ENCODE measurements at places on chromosomes 12 and 14.

- no peak for DNase-seq
Observed at GRCh38 chr12:102430661-102431060, 49.7 kb downstream of the IGF1 start.

DNA sequence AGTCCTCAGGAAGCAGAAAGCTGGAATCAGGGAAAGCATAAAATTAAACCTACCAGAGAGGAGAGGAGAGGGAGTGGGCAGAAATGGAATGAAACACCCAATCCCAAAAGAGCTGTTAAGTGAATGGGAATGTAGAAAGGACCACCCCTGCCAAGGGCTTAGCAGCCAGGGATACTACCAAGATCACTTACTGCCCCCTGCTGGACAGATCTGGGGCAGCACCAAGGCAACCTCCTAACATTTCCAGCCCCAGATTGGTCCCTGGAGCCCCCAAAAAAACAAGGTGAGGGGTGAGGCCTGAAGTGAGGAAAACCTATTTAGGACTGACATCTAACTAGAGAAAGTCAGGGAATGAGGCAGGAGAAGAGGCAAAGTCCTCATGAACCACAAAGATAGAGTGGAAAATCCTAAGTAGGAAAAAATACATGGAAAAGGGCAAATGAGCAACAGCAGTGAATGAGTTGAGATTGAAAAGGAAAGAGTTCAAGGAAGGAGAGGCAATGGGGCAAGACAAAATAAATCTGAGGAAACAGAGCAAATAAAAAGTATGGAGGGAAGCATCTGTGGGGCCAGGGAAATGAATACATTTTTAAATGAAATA, 11.2 kb upstream of the FKBP11 start:
- DNase-seq, result peak; percentile 80

DNA sequence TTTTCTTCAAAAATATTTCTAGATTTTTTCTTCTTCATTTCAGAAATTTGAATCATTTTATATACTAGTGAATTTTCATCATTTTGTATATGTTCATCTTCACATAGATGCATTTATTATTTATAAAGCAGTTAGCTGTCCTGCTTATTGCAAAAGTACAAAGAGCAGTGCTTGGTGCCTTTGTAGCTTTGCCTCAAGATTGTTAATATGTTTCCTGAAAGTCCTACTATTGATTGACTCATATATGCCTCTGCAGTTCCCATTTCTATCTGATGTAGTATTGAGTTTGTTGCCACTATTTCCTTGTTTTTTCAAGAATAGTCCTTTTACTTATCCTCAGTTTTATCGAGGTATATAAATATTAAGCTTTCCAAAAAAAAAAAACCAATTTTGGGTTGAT, 89.7 kb downstream of the PDE3A start:
- DNase-seq, result no peak

DNA sequence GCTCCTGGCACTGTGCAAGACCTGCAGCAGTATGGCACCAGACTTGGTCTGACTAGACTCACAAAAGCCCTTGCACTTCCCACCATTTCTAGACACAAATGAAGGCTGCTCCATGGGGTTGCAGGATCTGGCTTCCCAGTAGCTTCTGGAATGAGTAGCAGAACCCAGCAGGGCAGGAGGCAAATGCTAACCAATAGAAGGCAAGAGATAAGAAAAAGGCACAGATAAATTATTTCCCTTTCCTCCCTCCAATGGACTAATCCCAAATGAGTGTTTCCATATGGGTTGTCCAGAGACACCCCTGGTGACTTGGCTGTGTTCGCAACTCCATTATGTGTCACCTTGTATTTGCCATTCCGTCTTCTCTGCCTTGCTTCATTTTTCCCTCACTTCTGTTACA, 49.7 kb downstream of the KIF21A start:
- no peak for DNase-seq

GRCh38 chr12:72141381-72141780, 130.8 kb upstream of the TRHDE start:
- DNase-seq, result no peak

DNA sequence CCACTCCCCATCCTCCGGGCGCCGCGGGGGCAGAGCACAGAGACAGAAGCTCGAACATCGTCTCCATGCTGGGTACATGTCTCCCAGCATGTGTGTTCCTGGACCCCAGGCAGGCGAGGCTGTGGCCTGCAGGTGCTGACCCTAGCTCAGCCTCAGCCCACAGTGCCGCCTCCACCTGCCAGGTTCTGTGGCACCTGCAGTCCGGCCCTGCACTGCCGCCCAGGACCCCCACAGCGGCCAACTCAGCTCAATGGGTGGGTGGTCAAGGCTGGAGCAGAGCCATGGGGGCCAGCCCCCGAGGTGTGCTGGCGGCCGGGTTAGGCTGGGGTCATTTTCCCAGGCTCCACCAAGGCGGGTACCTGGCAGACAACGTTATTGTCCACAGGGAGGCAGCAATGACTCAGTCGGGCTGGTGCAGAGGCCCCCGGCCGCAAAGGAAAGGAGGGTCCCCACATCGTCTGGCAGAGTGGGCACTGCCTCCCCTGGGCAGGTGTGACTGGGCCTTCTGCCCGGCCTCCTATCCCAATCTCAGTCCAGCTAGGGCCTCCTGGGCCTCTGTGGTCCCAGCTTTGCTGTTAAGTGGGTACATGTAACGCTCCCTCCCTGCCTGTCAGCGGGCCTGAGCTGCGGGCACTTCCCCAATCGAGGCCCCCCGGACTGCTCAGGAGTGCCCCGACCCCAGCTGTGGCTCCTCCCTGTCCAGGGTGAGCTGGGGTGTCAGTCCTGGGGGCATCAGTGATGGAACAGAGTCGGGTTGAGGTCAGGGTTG, 20.2 kb upstream of the NUDT14 start:
- DNase-seq, result no peak

- DNase-seq, result no peak
Observed at GRCh38 chr14:88477513-88478250, 77.1 kb downstream of the PTPN21 start.

DNA sequence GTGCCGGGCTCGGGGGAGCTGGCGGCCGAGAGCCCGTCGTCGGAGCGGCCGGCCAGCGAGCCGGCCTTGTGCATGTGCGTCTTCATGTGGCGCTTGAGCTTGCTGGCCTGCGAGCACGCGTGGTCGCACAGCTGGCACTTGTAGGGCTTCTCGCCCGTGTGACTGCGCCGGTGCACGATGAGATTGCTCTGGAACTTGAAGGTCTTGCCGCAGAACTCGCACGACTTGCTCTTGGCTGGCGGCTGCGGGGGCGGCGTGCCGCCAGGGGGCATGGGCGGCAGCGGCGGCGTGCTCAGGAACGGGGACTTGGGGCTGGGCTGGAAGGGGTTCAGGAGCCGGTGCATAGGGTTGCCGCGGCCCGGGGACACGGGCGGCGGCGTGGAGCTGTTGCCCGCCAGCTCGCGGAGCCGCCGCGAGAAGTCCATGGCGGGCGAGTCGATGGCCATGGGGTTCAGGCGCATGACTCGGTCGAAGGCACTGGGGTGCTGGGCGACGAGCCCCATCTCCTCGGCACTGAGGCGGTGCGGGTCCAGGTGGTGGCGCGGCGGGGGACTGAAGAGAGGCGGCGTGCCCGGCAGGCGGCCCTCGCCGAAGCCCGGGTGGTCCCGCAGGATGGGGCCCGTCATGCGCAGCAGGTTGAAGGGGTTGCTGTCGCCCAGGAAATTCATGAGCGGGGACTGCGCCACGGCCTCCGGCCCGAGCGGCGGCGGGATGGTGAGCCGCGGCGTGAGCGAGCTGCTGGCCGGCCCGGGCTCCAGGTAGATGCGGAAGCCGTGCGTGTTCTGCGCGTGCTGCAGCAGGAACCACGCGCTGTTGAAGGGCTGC, 96.5 kb downstream of the BCL11B start:
- DNase-seq, result no peak

- DNase-seq, result no peak
Observed at GRCh38 chr12:5507944-5508343, 76.0 kb downstream of the NTF3 start.
